ENCODE measurements at places on chromosomes 3 and 15.

- DNase-seq, result no peak
Measured at GRCh38 chr3:45819543-45819942, 22.4 kb downstream of the LZTFL1 start.

- DNase-seq, result no peak
Measured at GRCh38 chr3:11140030-11140712, 14.1 kb upstream of the HRH1 start.

DNA sequence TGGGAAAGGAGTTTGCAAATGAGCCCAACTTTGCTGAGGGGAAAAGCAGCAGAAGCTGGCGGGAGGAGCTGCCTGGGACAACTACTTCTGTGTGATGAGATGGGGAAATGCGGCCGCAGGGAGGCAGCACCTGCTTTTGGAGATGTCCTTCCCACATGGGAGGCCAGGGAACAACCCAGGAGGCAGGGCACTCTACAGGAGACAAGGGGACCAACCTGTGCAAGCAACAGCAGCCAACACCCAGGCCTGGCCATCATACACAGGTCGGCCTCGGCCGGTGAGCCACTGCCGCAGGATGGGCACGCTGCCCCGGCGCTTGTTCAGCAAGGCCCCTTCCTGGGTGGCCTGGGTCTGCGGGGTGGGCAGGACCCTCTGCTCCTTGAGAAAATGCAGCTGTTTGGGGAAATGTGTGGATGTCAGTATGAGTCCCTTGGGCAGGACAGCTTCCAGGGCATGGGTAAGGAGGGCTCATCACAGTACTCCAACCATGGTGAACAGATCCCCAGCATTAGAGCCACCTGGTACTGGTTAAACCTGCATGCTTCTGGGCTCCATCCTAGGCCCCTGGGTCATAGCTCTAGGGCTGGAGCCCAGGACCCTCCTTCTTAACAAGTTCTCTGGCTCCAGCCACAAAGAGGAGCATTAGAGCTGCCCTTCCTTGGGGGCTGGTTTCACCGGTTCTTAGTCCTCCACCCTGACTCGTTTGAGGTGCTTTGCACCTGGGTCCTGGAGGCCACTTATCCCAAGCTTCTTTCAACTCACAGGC, 11.6 kb downstream of the EPB42 start:
- DNase-seq, result no peak

DNA sequence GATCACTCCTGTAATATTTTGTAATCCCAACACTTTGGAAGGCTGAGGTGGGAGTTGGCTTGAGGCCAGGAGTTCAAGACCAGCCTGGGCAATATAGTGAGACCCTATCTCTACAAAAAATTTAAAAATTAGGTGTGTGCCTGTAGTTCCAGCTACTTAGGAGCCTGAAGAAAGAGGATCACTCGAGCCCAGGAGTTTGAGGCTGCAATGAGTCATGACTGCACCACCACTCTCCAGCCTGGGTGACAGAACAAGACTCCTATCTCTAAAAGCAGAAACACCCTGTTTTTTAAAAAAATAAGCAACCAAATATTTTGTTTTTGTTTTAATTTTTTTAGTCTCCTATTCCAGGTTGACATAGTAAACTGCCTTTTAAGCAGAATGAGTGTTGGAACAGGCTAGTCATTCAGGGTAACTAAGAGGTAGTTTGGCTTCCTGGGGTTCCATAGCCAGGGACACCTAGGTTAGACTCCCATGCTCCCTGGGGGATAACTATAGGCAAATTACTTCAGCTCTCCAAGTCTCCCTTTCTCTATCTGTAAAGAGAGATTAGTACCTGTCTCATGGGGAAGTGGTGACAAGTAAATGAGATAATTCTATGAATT, 114.6 kb upstream of the C15orf61 start:
- no peak for DNase-seq

DNA sequence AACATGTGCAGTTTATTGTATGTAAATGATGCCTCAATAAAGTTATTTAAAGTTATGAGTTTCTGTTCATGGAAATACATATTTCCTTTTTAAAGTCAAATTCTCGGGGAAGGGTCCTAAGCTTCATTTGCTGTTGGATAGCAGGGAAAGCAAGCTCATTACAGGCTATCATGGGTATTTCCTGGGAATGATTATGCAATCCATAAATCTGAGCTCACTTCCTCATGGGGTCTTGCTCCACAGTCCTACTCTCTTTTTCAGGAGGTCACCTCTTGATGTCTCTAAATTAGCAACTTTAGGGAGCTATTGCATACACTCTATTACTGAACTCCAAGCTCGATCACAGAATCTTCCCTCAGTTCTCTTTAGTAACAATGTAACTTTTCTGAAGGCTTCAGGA, 69.9 kb upstream of the TP63 start:
- no peak for DNase-seq

- no peak for DNase-seq
Measured at GRCh38 chr3:159629329-159630084, 359.1 kb upstream of the IL12A start.

All from activated effector memory CD4-positive, alpha-beta T cell treated with Interleukin-2 at 50 U/mL for 16 hours (primary cell).